ENCODE measurements at places on chromosomes 2 and 18.
A peak's percentile ranks its signal among the peaks of the same experiment; 100 is the strongest.

DNA sequence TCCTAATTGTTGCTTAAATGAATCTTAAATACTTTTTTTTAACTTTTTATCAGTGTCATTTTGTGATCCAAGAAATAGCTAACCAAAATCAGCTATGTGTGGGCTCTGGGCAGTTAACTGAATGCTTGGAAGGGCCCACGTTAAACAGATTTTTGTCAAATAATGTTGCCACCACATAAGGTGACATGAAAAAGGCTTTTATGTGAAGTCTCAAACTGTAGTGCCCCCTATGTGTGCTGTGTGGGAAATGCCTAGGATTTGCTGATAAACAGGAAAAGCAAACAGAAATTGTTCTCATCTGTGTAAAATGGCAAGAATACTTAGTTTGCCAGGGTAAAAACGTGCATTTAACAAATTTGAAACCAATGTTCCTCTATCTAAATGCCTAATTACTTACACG lies 242.2 kb downstream of the ZNF516 start:
- H3K4me3 ChIP-seq = no peak overlapping the region
- H3K4me1 ChIP-seq = no peaks in the 10 kb centered on the region
- DNase-seq = peak; percentile 55
- H3K27me3 ChIP-seq = no peaks in the 10 kb centered on the region
- H3K36me3 ChIP-seq = no peaks in the 10 kb centered on the region
- no peak overlapping the region for H3K27ac ChIP-seq

GRCh38 chr2:225797394-225797793 lies 397.9 kb downstream of the NYAP2 start:
- DNase-seq = no peak
- no peak overlapping the region for H3K4me3 ChIP-seq
- no peaks in the 10 kb centered on the region for H3K4me1 ChIP-seq
- no peaks in the 10 kb centered on the region for H3K36me3 ChIP-seq
- no peaks in the 10 kb centered on the region for H3K27me3 ChIP-seq

DNA sequence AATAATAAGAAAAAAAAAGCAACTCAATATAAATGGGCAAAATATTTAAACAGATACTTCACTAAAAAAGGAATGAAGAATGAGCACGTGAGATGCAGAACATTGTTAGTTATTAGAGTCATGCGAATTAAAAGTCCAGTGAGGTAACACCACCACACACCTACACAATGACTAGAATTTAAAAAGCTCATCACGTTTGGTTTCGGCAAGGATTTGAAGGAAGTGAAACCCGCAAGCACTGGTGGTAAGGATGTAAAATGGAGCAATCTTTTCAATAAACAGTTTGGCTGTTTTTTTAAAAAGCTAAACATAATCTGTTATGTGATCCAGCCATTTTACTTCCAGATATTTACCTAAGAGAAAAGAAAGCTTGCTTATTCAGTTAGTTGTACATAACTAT lies 1181.6 kb upstream of the CELF4 start:
- H3K27ac ChIP-seq = no peak overlapping the region
- no peaks in the 10 kb centered on the region for H3K27me3 ChIP-seq
- no peak overlapping the region for H3K4me3 ChIP-seq
- no peak for DNase-seq
- no peaks in the 10 kb centered on the region for H3K4me1 ChIP-seq

- H3K27ac ChIP-seq = peak overlapping the region; percentile 93
- peaks cover 32% of the 10 kb centered on the region for H3K36me3 ChIP-seq
Measured at GRCh38 chr18:3455090-3455635, 5.2 kb downstream of the TGIF1 start.

DNA sequence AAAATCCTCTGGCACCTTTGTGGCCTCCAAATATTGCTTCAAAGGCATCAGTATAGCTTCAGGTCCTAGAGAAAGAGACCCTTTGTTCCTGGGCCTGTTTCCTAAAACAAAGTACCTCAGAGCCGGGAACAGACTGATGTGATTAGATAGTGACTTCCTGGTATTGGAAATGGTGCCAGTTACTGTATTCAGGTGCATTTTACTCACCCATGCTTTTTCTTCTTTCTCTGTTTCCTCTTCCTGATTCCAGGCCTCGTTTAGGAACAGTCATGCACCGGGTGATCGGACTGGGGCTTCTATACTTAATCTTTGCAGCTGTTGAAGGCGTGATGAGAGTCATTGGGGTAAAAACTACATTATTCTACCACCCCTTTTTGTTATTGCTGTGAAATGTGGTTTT lies 34.3 kb downstream of the TMEM87B start:
- no peak overlapping the region for H3K27ac ChIP-seq
- no peaks in the 10 kb centered on the region for H3K27me3 ChIP-seq
- DNase-seq = no peak

- no peak for DNase-seq
- no peaks in the 10 kb centered on the region for H3K4me1 ChIP-seq
- H3K27me3 ChIP-seq = no peaks in the 10 kb centered on the region
- H3K4me3 ChIP-seq = no peak overlapping the region
Measured at GRCh38 chr2:239625156-239625845, 224.5 kb upstream of the HDAC4 start.

DNA sequence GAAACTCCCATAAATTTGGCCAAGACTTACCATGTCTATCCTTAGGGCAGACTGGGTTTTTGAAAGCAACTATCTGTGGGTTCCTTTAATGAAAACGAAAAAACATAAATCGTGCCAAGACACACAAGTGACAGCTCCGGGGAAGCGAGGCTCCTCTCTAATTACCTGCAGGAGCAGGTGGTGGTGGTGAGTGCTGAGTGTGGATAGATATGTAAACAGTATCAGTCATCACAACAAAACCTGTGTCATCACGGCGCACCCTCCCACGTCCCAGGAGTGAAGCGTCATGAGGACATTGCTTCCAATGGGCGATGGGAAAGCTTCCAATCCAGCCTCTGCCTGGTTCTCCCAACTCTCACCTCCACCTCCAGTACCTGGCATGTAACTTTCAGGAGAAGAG lies 31.3 kb downstream of the ACKR3 start:
- no peak overlapping the region for H3K4me3 ChIP-seq
- no peaks in the 10 kb centered on the region for H3K36me3 ChIP-seq
- no peaks in the 10 kb centered on the region for H3K27me3 ChIP-seq
- H3K4me1 ChIP-seq = peaks cover 4% of the 10 kb centered on the region
- no peak for DNase-seq

DNA sequence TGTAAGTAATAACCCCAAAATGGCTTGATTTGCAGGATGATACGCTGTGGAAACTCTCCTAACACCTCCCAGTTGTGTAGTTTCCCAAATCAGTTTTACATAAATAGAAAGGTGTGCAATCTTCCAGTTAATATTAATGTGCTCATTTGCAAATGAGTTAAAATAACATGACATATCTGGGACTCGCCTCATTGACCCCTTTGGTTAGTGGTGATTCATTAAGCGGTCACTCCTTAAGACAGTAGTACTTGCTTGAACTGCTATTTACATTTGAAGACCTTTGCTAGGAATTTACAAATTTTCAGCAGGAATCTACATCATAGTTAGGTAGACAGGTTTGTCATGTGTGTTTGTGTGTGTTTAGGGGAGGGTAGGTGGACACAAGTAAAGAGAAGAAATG lies 1367.7 kb upstream of the CELF4 start:
- H3K36me3 ChIP-seq = no peaks in the 10 kb centered on the region
- no peak overlapping the region for H3K4me3 ChIP-seq
- H3K4me1 ChIP-seq = peaks cover 8% of the 10 kb centered on the region
- no peak overlapping the region for H3K27ac ChIP-seq
- DNase-seq = no peak

- no peak overlapping the region for H3K4me3 ChIP-seq
- H3K36me3 ChIP-seq = no peaks in the 10 kb centered on the region
- H3K4me1 ChIP-seq = no peaks in the 10 kb centered on the region
- no peak for DNase-seq
Measured at GRCh38 chr2:218421027-218421426, 2.1 kb downstream of the VIL1 start.

- no peak for DNase-seq
- no peak overlapping the region for H3K27ac ChIP-seq
- peaks cover 32% of the 10 kb centered on the region for H3K27me3 ChIP-seq
- H3K4me1 ChIP-seq = peaks cover 12% of the 10 kb centered on the region
- H3K36me3 ChIP-seq = no peaks in the 10 kb centered on the region
Measured at GRCh38 chr2:64225491-64225890, 81.3 kb upstream of the PELI1 start.

DNA sequence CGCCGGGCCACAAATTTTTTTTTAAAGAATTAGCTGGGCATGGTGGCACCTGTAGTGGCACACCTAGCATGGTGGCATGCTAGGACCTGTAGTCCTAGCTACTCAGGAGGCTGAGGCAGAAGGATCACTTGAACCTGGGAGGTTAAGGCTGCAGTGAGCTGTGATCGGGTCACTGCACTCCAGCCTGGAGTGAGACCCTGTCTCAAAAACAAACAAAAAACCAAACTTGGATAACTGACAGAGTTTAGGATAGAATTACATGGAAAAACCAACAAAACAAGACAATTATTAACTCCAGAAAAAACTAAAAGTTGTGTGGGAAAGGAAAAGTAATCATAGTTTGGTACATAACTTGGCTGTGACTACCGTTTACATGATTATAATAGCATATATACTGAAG lies 1.6 kb upstream of the CFLAR start:
- no peak for DNase-seq
- no peak overlapping the region for H3K4me3 ChIP-seq
- H3K27me3 ChIP-seq = no peaks in the 10 kb centered on the region
- H3K27ac ChIP-seq = no peak overlapping the region
- H3K4me1 ChIP-seq = peaks cover 11% of the 10 kb centered on the region
- H3K36me3 ChIP-seq = no peaks in the 10 kb centered on the region

DNA sequence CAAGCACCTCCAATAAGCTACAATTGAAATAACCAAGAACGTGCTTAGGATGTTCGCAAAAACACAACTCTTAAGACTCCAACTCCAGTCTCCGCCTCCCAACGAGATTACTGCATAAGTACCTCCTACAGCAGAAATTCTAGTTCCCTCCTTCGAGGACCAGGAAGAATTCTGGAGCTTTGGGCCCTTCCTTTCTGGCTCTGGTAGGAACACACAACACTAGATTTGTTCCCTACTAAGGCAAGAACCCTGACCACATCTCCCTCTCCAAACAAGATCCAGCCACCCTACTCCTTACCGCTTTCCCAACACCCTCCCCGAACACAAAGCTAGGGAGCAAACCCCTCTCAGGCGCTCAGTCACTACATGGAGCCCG lies 721 bp downstream of the ADAM17 start:
- peak; percentile 73 for DNase-seq
- no peaks in the 10 kb centered on the region for H3K36me3 ChIP-seq
- peak overlapping the region; percentile 92 for H3K27ac ChIP-seq

GRCh38 chr2:239716009-239716408 lies 309.1 kb downstream of the NDUFA10 start:
- H3K36me3 ChIP-seq = no peaks in the 10 kb centered on the region
- no peaks in the 10 kb centered on the region for H3K27me3 ChIP-seq
- peaks cover 5% of the 10 kb centered on the region for H3K4me1 ChIP-seq
- no peak overlapping the region for H3K27ac ChIP-seq
- no peak overlapping the region for H3K4me3 ChIP-seq

DNA sequence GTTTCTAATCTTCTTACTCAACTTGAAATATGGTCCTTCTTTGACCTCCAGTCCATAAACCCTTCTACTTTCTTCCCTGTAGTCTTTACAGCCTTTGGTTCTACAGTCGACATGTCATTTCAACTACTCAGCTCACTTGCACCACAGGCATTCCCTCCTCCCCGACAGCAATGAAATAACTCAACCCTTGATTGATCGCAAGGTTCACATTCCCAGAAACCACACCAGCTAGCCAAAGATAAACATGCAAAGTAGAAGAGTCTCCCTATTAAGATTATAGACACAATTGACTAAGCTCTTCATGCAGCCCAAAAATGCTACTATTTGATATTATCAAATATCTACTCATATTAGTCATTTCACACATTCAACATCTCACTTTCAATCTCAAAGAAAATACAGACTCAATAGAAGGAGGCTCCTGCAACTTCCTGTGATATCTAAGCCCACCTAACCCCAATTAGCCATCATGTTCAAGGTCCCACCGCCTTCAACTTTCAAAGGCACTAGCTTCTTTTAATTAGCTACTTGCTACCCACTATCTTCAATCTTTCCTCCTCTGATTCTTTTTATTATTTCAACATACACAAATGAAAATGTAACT lies 50.8 kb downstream of the RTTN start:
- H3K4me3 ChIP-seq = no peak overlapping the region
- H3K36me3 ChIP-seq = no peaks in the 10 kb centered on the region
- H3K4me1 ChIP-seq = no peaks in the 10 kb centered on the region
- no peaks in the 10 kb centered on the region for H3K27me3 ChIP-seq
- H3K27ac ChIP-seq = no peak overlapping the region
- DNase-seq = no peak

GRCh38 chr2:657766-658165 lies 19.4 kb downstream of the TMEM18 start:
- no peak for DNase-seq
- H3K27ac ChIP-seq = no peak overlapping the region
- no peak overlapping the region for H3K4me3 ChIP-seq
- no peaks in the 10 kb centered on the region for H3K36me3 ChIP-seq

GRCh38 chr2:100193291-100193710 lies 50.9 kb upstream of the AFF3 start:
- no peak overlapping the region for H3K27ac ChIP-seq
- H3K4me3 ChIP-seq = no peak overlapping the region
- DNase-seq = no peak
- H3K27me3 ChIP-seq = no peaks in the 10 kb centered on the region
- no peaks in the 10 kb centered on the region for H3K36me3 ChIP-seq

DNA sequence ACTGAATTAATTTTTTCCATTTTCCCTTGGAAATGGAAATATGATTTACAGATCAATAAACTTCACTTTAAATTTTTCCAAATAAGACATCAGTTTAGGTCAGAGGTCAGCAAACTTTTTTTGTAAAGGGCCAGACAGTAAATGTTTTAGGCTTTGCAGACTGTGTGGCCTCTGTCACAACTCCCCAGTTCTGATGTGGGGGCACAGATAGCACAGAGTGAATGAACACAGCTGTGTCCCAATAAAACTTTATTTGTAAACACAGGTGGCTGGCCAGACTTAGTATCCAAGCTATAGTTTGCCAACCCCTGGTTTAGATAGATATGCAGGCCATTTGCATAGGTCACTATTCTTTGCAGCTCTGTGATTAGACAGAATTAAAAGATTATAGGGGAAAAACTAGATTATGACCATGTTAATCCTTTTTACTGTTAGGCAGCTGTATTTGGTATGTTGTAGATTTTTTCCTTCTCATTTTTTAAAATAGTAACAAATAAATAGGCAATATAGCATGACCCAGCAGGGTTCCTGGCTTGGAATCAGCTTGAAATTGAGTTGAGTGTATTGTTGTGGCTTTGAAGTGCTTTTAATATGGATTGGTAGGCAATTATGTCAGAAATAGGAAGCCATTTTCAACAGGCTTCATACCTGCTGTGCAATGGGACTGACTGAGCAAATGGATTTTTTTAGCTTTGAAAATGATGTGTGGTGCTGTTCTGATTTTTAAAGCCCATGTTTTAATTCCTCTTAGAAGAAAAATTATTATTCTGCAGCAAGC lies 59.7 kb downstream of the WDSUB1 start:
- DNase-seq = no peak
- no peaks in the 10 kb centered on the region for H3K27me3 ChIP-seq
- H3K27ac ChIP-seq = no peak overlapping the region
- H3K36me3 ChIP-seq = no peaks in the 10 kb centered on the region
- H3K4me3 ChIP-seq = no peak overlapping the region
- H3K4me1 ChIP-seq = peaks cover 14% of the 10 kb centered on the region
